Epithelial cell of prostate (primary cell): ENCODE measurements at places on chromosomes 6 and 20.

DNA sequence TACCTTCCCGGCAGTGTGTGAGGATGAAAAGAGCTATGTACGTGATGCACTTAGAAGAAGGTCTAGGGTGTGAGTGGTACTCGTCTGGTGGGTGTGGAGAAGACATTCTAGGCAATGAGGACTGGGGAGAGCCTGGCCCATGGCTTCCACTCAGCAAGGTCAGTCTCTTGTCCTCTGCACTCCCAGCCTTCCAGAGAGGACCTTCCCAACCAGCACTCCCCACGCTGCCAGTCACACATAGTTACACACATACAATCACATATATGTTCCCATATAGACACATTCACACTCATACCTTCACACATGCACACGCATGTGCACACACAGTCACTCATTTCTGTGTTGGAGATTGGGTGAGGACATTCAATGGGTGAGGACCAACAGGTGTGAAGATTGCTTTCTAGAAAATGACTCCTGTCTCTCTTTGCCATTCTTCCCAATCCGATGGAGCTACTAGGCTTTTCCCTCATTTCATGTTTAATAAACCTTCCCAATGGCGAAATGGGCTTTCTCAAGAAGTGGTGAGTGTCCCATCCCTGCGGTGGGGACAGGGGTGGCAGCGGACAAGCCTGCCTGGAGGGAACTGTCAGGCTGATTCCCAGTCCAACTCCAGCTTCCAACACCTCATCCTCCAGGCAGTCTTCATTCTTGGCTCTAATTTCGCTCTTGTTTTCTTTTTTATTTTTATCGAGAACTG is 30.4 kb downstream of the SRSF3 start:
- DNase-seq: no peak

- DNase-seq: no peak
Observed at GRCh38 chr6:124560873-124561567, 401.2 kb upstream of the RNF217 start.

- no peak for DNase-seq
Observed at GRCh38 chr6:16637635-16638034, 123.6 kb downstream of the ATXN1 start.

GRCh38 chr6:44603044-44603686 is 215.7 kb downstream of the CDC5L start:
- no peak for DNase-seq

DNA sequence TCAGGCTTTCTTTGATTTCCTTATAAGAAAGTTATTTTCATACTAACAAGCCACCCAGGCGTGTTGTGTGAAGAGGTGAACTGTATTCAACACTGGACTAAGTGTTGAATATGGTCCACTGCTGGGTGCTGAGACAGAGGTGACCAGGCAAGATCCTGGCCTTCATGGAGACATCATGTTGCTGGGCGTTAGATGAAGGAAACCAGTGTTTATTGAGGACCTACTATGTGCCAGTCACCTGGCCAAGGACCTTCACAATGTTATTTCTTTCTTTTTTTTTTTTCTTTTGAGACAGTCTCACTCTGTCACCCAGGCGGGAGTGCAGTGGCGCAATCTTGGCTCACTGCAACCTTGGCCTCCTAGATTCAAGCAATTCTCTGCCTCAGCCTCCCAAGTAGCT is 1.9 kb upstream of the TREML1 start:
- no peak for DNase-seq

DNA sequence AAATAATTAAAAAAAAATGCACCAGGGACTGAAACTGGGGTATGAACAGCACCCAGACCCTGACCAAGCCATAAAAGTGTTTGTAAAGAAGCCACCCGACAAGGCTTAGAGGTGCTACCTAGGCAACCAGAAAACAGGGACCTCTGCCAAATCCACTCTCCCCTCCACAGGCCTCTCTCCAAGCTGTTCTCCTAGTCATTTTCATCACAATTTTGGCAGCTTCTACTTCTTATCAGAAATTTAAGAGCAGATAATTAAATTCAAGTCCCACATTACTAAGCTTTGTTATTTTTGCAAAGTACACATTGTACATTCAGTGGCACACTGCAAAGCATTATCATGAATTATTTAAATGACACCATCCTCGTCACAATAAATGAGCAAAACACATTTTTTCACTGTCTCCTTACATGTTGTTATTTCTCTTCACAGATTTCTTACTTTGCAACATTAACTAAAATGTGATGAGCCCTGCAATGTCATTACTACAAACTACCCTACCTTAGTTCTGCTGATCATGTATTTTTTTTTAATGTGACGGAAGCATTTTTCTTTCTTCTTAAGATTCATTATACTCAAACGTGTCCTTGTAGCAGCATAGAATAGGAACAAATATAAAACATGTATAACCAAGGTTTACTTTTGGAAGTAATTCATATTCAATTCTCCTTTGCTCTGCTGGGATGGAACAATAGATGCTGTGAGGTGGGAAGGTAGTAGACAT is 38.1 kb downstream of the ECT2L start:
- DNase-seq: no peak

GRCh38 chr6:40845553-40845952 is 193.5 kb downstream of the UNC5CL start:
- no peak for DNase-seq

GRCh38 chr6:147371325-147371724 is 137.2 kb upstream of the SAMD5 start:
- no peak for DNase-seq

DNA sequence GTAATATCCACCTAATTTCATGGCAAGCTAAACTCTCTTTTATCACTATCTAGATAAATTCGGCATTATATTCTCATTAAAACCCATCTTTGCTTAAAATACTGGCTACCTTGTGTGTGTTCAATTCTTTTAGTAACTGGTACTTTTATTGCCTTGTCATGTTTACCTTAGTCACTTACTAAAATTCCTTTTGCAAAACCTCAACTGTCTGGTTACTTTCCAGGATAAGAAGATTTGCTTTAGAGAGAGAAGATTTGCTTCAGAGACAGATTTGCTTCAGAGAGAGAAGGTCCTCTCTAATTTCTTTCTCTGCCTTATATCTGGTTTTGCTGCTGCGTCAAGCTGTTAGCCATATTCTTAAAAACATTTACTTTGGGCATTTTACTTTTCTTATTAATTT is 151.5 kb upstream of the MLIP start:
- DNase-seq: no peak

DNA sequence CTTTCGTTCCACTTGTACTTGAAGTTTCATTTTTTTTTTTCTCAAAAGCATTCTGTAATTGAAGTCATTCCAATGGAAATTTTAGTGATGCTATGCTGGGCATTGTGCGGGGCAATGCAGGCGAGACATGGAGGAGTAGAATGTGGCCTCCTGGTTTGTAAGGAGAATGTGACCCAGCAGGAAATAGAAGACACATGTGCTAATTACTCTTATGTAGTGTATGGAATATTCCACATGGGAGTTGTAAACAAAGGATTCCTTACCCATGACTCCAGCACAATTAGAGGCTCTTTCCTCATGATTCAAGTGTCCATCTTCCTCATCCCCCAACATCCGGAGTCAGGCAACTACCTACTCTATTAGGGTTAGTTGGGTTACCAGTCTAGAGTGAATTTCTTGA is 14.9 kb upstream of the RFPL4B start:
- DNase-seq: no peak
